Activated CD4-positive, alpha-beta T cell treated with anti-CD3 and anti-CD28 coated beads, Interleukin-2, amount 10 ng/mL, durations not matched to agents 24 days and 14 days (primary cell): ENCODE measurements at places on chromosomes 5 and 9. TPM values are rescaled to one million over a fixed set of nuclear protein-coding genes. Genes with fewer than 3 reads are reported as not detected.

DEPDC1B gene
- 19.8 and 20.5 TPM in 2 replicates for total RNA-seq

OR1L6 gene
- not detected in 2 replicates for total RNA-seq

ELAVL2 gene
- not detected in 2 replicates for total RNA-seq

PTGER4 gene
- total RNA-seq = 49.1 and 53.0 TPM in 2 replicates

ZNF879 gene
- total RNA-seq = 2.7 and 3.8 TPM in 2 replicates

DNA sequence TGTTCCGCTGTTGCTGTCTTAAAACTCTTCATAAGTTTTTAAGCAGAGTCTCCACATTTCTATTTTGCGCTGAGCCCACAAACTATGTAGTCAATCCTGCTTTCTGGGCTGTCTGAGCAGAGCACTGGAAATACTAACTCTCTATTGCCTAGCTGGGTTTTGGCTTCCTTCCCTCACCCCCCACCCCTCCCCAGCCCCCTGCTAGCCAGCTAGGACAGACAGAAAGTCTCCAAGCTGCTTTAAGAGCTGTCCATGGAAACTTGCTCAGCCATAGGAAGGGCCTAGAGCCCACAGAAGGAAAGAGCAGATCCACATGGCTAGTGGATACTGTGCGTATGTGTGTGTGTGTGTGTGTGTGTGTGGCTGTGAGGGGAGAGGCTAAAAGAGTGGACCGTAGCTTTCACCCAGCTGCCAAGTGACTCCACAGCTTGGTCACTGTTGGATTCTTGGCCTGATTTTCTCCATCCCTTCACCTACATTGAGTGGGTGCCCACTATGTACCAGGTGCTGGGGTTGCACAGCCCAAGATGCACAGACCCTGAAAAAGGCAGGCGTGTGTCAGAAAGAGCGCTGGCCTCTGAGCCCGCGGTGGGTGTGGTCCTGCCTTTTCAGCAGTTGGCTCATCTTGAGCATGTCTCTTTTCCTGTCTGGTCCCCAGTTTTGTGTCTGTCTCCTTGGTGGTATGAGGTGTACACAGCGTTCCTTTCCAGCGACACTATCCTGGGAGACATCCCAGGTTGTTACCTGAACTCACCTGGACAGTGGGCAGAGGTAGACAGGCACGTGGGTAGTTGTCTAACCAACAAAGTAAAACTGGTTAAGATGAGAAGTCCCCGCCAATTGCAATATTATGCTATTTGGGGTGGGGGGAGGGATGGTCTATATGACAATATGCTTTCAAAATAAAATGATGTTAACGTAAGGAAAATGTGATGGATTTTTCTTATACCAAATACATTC is 5.4 kb upstream of the NKX2-5 start:
- no peak for DNase-seq

DNA sequence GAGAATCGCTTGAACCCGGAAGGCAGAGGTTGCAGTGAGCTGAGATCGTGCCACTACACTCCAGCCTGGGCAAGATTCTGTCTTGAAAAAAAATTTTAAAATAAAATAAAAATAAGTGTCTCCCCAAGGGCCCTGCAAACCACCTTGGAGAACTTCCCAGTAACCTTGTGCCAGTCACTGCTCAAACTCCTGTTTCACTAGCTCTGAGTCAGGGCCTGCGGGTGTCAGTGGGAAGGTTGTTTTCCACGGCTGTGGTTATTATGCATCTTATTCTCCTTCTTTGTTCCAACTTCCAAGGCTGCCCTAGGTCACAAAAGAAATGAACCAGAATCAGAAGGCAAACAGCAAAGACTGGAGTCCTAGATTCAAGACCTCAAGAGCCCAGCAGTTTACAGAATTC is 246.7 kb downstream of the ADAMTSL1 start:
- no peak for DNase-seq

- no peak for DNase-seq
Observed at GRCh38 chr5:134380346-134380745, 9.0 kb downstream of the UBE2B start.

DNA sequence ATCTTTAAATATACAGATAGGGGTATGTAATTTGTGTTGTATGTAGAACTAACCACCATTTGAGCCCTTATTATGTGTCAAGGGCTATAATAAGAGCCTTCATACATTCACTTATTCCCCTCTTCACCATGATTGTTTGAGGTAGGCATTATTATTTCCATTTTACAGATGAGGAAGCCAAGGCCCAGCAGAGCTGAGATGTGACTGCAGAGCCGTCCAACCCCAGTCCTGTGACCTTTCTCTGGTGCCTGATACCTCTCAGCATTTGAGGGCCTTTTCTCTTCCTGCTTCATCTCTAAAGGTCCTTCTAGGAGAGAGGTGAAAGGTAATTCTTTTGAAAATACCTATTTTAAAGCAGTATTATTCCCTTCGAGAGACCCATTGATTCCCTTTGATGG is 37.3 kb downstream of the PIP5K1B start:
- no peak for DNase-seq

DNA sequence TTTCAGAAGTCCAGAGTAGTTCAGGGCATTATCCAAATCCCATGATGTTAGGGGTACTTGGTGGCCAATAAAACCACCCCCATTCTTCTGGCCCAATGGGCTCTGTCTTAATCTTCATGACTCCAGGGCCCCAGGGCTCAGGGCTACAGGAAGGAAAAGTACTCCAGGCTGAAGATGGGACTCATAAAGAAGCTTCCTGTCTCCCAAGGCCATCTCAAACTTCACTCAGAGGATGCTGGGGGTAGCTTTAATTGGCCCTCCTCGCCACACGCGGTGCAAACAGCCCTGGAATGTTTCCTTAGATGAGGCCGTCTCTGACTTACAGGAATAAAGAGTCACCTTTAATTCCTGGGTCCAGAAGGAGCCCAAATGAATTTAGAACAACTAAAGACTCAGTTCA is 52.3 kb downstream of the BOD1 start:
- DNase-seq = no peak

DNA sequence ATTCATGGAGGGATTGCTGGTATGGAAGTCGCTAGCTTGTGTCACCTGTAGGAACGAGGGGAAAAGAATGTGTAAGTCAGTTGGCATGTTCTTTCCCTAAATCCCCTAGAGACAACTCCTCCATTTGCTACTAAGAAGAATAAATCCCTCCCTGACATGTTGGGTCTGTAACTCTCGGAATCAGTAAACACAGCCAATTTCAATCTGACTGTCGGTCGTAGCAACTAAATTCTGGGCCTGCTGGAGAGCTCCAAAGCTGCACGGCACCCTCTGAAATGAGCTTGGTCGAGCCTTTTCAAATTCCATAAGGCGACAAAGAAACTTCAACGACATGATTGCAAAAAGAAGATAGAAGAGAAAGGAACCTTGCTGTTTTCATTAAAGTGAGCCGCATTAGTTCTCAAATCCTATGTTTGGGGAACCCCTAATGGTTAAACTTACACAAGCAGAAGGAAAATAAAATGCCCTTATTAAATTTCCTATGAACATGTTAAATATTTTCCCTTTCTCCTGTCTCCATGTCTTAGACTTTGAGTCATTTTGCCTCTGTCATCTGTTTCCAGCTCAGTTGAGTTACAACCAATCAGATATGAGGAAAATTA is 735.8 kb upstream of the WWC1 start:
- DNase-seq = no peak

DNA sequence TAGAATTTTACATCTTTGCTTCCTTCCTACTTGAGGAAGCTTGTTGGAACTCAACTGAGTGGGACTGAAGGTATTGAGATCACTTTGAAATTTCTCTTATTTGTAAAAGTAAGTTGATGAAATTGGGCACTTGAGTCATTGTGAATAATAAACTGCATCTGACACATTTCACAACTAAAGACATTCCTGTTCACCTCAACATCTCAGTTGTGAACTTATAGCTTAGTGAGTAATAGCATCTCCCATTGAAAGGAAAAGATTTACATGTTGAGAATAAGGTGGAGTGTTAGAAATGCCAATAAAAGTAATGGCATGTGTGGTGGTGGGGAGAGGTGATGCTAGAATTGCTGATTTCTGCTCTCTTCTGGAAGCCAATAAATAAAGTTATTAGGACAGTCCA is 145.0 kb downstream of the SLC24A2 start:
- no peak for DNase-seq

DNA sequence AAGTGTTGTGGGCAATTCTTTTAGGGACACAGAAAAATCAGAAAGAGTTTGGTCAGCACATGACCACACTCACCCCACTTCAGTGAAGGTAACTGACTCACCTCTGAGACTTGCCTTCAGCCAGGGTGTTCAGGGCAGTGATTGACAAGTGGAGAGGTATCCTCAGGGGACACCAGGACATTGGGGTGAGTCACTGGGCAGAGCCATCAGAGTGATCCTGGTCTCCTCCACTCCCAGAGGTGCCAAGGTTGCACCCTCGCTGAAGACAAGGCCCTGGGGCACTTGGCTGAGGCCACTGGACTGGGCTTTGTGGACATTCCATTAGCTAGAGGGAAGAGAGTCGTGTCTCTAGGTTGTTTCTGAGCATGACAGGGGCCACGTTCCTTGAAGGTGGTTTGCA is 113.4 kb downstream of the GADD45G start:
- DNase-seq = no peak

DNA sequence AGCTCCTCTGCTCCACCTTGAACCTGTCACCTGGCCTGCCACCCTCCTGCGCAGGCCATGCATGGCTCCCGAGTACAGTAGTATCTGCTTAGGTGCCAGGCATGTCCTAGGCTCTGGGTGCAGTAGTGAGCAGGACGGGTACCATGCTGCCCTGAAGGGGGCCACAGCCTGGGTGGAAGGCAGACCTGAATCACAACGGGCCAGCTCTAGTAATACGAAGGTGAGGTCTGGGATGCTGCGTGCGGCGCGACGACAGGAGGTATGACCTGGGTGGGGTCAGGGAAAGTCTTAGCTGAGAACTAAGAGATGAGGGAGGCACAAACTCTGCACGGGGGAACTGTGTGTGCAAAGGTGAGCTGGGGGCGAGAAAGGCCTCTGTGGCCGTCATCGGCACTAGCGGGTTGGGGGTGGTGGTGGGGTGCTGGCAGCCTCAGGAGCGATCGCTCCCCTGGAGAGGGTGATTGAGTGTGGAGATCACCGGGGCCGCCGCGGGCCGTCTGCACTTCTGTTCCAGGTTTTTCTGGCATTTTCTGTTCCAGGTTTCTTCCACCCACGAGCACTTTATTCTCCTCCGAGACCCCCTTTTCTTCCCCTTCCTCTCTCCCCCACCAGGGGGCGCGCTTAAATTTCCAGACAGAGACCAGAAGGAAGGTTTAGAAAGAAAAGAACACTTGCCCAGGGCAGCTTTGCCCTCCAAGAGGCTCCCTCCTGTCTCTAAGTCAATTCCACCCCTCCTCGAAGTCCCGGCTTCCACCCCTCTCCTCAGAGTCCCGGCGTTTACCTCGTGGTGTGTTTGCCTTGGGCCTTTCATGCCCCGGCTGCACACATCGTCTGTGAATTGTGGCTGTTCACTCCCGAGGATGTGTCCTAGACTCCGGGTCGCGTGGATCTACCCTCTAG is 15.1 kb downstream of the PDLIM4 start:
- peak; percentile 89 for DNase-seq

DNA sequence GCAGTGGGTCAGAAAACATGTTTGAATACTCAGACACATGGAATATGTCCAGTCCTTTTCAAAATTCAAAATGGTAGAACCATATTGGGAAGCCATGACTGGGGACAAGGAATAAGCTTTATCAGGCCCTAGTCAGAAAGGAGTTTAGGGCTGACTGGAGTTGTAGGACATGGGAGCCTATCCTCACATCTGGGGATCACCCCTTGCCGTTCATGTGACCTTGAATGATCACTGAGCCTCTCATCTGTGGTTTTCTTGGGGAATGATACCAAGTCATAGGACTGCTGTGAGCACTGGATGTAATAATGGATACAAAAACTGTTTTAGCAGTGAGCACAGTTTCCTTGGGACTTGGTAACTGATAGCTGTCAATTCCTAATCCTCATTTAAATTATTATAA is 84.7 kb downstream of the IQGAP2 start:
- no peak for DNase-seq

DNA sequence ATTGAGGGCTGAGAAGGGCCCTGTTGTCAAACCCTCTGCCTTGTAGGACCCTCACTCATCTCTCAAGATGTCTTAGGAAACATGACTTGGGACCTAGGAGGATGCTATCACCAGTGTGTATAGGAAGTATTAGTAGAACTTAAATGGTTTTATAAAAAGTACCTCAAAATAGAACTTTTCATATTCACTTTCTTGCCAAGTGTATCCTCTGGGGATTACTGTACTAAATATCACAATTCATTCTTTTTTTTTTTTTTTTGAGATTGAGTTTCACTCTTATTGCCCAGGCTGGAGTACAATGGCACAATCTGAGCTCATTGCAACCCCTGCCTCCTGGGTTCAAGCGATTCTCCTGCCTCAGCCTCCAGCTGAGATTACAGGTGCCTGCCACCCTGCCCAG is 56.2 kb downstream of the ARHGEF28 start:
- DNase-seq = no peak

GRCh38 chr5:2430606-2431005 is 320.9 kb downstream of the IRX2 start:
- DNase-seq = no peak

DNA sequence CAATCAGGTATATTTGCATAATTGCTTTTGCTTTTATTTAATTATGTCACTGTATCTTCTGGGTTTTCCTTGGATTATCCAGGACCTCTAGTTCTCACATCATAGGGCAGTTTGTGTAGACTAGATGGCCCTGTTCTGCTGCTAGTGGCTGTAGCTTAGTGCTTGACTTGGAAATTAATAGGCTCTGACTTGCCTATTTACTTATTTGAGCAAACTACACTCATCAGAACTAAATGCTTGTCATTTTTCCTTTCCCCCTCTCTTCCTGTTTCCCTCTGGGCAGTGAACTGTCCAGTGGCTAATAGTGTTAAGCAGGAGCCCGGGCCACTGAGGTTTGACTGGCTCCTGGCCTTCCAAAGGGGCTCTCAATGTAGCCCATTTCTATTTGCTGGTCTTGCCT is 135.7 kb downstream of the MAN2A1 start:
- DNase-seq = no peak

DNA sequence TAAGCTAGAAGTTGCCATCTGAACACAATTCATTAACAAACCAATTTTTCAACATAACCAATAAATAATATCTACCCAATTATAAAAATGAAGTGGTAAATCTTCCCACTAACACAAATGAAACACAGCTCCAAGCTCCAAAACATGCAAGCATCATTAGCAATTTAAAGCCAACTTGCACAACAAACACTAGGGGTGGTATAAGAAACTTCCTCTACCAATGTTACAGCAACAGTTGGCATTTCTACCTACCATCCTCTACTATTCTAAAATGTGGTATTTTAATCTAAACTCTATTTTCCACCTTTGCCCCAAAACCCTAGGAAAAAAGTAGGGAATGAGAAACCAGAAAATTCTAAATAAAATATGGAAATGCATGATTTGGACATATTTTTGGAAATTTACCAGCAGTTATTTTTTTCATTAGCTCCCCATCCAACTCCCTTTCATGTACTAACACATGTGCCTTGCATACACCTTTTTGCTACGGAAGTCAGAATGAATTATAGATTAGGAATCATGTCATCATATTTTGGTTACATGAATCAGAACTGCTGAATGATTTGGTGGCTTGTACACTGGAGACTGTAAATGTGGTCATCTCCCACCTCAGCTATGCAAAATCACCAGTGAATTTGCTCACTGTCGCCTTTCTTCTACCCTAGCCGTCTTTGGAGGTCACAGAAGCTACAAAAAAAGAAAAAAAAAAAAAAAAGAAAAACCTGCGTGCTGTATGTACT is 4.1 kb downstream of the NR6A1 start:
- no peak for DNase-seq
